ENCODE measurements at places on chromosomes 2 and 18. TPM values are rescaled to one million over a fixed set of nuclear protein-coding genes. Genes with fewer than 3 reads are reported as not detected.

- no peaks in the 10 kb centered on the region for H3K4me1 ChIP-seq
- no peak for DNase-seq
- H3K36me3 ChIP-seq: peaks cover 4% of the 10 kb centered on the region
- no peak overlapping the region for H3K27ac ChIP-seq
Measured at GRCh38 chr18:79123948-79124347, 54.8 kb downstream of the ATP9B start.

DNA sequence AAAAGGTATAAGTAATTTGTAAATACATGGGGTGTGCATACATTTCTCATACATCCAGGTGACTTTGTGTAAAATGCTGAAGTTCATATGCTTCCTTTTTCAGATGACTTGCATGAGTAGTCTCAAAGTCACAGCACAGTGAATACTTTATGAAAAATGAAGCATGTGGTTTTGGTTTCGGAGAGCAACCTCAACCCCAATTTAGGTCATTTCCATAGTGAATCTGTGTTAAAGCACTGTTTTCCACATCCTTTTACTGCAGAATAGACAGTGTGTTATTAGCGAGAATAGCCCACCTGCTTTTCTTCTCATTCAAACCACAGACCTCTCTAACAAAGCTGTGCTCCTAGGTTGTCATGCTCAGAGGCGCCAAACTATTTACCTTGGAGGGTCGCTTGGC, 204.4 kb upstream of the RASGRP3 start:
- peaks cover 3% of the 10 kb centered on the region for H3K36me3 ChIP-seq
- DNase-seq: no peak
- H3K27ac ChIP-seq: no peak overlapping the region
- no peak overlapping the region for H3K4me3 ChIP-seq

DNA sequence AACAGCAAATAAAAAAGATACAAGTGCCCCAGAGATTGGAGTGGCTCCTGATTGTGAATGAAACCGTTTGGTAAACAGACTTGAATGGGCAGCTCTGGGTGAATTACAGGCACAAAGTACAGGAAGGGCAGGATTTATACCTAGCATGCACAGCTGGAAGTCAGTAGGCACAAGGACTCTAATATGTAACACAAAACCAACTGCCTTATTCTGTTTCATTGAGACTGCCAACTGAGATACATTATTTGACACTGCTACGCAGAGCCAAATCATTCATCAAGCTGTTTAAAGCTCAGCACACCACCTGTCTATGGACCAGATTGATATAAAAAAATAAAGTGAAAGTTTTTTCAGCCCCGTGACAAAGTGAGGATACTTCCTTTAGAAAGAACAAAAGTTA, 541.2 kb downstream of the NUP35 start:
- peaks cover 25% of the 10 kb centered on the region for H3K4me1 ChIP-seq
- no peak overlapping the region for H3K27ac ChIP-seq
- no peak for DNase-seq
- H3K36me3 ChIP-seq: no peaks in the 10 kb centered on the region
- no peaks in the 10 kb centered on the region for H3K27me3 ChIP-seq

GRCh38 chr2:165435611-165436010, 33.9 kb upstream of the CSRNP3 start:
- no peaks in the 10 kb centered on the region for H3K36me3 ChIP-seq
- H3K27me3 ChIP-seq: no peaks in the 10 kb centered on the region
- H3K4me3 ChIP-seq: no peak overlapping the region

DNA sequence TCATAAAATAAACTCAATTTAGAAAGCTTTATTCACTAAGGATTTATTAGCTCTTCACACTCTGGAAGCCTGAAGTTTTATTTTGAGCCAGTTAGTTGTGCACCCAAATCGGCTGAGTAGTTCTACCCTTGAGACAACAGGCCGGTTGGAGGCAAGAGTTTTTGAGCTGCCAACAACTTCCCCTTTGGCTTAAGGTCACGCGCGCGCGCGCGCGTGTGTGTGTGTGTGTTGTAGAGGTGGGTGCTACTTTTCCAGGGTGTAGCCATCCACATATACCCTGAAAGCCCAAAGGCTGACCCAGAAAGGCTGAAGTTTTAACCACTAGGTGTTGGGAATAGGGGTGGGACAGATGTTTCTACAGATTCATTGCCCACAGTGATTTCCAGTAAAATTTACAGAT, 150.2 kb upstream of the LHCGR start:
- no peak overlapping the region for H3K27ac ChIP-seq
- H3K4me3 ChIP-seq: no peak overlapping the region
- H3K36me3 ChIP-seq: no peaks in the 10 kb centered on the region
- DNase-seq: no peak

DNA sequence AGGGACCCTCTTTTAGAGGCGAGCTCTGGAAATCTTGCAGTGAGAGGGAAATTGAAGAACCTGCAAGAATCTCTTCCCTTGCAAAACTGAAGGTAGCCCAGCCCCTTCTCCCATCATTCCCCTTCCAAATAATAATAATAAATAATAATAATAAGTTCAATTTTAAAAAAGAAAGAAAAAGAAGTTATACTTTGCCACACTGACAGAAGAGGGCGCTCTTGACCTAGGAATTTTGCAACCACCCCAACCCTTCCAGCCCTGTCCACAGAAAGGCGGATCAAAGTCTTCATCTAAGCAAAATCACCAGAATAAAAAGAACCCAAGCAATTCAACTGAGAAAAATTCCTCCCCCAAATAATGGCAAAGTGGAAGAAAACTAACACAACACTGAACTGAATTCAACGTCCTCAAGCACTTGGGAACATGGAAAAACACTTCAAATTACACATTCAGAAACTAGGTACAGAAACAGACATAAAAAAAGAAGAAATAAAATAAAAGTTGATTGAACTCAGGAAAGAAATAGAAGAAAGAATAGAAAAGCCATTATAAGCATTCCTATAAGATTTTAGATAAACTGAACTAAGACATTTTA, 98.9 kb upstream of the GLS start:
- peak; percentile 41 for DNase-seq
- peaks cover 23% of the 10 kb centered on the region for H3K36me3 ChIP-seq
- H3K27me3 ChIP-seq: no peaks in the 10 kb centered on the region
- H3K4me3 ChIP-seq: no peak overlapping the region

DNA sequence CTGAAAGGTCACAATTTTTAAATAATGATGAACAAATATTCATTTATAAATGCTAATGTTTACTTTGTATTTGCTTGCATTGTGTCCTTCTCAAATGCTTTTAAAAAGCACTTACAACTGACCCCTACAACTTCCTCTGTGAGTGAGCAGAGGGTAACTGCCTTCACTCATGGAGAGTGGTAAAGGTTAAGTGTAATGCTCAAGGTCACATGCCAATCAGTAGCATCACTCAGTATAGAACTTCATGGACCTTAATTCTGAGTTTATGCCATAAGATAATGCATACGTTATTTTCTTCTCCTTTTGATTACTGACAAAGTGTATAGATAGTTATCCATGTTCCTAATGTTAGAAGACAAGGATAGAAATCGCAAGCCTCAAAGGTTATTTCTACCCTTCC, 91.8 kb upstream of the SERTAD2 start:
- DNase-seq: no peak
- H3K4me3 ChIP-seq: no peak overlapping the region
- H3K27ac ChIP-seq: no peak overlapping the region
- peaks cover 12% of the 10 kb centered on the region for H3K27me3 ChIP-seq
- peaks cover 8% of the 10 kb centered on the region for H3K4me1 ChIP-seq

DNA sequence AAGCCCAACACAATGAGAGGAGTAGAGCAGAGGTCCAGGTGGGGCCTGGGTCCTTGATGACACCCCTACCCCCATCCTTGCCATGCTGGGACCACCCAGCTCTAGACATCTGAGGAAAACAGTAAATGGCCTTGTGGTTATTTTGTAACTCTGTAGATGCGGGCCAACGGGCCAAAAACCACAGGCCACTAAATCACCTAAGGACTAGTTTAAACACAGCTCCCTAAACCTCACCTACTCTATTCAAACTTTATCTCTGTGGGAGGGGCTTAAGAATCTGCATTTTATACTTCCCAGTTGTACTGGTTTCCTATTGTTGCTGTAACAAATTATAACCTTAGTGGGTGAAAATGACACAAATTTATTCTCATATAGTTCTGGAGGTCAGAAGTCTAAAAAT, 19.0 kb upstream of the SERTAD2 start:
- H3K27ac ChIP-seq: no peak overlapping the region
- no peak overlapping the region for H3K4me3 ChIP-seq
- H3K27me3 ChIP-seq: no peaks in the 10 kb centered on the region
- DNase-seq: no peak
- no peaks in the 10 kb centered on the region for H3K36me3 ChIP-seq
- H3K4me1 ChIP-seq: peaks cover 4% of the 10 kb centered on the region

The POTEI gene
- 3.2 TPM for total RNA-seq

The SP100 gene
- 0.62 TPM for total RNA-seq

The ANKRD62 gene
- total RNA-seq: not detected

The BOLL gene
- not detected for total RNA-seq

The BUB1 gene
- total RNA-seq: 115 TPM

The EN1 gene
- not detected for total RNA-seq

The TFCP2L1 gene
- 3.7 TPM for total RNA-seq
